ENCODE measurements at places on chromosomes 2 and 18. TPM values are rescaled to one million over a fixed set of nuclear protein-coding genes. Genes with fewer than 3 reads are reported as not detected.

DNA sequence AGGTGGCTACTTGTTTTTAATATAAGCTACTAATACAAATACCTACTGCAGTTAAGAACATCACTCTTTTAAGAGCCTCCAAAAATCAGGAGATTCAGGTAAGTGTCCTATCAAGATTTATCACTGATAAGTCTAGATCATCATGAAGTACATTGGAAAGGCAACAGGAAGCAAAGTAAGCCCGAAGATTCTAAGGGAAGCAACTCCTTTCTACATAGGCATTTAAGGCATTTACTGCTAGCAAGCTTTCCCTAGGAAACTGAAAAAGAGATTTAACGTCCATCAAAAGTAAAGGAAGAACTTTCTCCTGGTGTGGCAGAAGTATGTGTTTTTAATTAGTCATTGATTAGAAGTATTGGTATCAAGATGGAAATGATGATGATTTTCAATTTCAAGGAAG lies 3.7 kb downstream of the STK17B start:
- no peak for DNase-seq

DNA sequence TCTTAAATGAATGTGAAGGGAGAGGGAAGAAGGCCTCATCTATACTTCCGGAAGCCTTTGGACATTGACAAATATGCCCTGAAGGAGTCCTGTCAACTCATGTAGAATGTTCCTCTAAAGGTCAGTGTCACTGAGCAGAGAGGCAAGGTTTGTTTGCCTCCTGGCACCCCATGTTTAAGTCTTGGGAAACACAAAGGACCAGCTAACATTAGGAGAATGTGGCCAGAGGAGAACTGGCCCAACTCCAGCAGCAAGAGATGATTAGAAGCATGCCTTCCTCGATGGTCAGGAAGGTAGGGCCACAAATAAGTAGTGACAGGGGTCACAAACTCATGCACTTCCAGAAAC lies 5.7 kb downstream of the DYSF start:
- DNase-seq: no peak

DNA sequence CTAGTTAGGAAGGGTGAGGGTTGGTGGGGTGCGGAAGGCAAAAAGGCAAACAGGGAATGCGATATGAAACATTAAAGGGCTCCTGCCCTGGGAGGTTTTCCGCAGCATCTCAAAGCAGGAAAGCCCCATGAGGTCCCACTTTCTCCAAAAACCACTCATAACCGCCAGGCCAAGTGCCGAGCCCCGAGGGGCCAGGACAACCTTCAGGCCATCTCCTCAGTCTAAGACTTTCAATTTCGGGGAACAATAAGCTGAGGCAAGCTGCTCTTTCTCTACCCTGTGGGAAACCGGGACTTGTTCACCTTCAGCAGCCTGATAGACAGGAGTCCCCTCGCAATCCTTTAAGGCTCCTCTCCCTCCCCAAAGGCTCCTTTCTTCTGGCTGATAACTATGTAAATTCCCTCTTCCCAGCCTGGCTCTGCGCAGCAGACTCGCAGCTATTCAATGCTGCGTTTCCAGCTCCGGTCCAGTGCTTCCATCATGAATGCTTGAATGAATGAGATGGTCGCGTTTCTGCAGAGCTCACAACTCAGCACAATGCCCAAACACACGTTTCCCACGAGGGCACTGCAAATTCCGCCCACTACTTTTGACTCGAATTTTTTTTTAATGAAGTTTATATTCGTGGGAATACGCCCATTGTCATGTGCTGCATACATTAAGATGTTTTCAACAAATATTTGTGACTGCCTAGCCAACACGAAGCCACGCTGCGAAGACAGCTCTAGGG lies 1.4 kb downstream of the LAMA1 start:
- no peak for DNase-seq

PIEZO2 gene
- not detected for total RNA-seq

- DNase-seq: no peak
Measured at GRCh38 chr2:149015926-149016563, 22.5 kb upstream of the LYPD6B start.

- DNase-seq: no peak
Measured at GRCh38 chr2:55338268-55338667, 69.2 kb upstream of the MTIF2 start.

DNA sequence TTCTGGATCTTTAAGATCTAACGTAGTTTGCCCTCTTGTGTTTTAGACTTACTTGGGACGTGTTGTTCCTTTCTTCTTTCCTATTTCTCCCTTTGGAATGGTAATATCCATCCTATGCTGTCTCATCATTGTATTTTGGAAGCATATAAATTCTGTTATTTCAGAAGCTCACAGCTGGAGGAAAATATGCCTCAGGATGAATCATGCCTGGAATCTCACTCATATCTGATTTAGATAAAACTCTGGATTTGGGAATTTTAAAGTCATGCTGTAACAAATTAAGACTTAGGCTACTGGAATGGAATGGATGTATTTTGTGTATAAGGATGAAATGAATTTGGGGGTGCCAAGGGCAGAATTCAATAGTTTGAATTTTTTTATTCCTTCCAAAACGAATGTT lies 245.2 kb upstream of the GULP1 start:
- no peak for DNase-seq

GRCh38 chr2:235831755-235832154 lies 336.4 kb downstream of the GBX2 start:
- no peak for DNase-seq

PER2 gene
- 24.5 TPM for total RNA-seq

MC5R gene
- not detected for total RNA-seq

DNA sequence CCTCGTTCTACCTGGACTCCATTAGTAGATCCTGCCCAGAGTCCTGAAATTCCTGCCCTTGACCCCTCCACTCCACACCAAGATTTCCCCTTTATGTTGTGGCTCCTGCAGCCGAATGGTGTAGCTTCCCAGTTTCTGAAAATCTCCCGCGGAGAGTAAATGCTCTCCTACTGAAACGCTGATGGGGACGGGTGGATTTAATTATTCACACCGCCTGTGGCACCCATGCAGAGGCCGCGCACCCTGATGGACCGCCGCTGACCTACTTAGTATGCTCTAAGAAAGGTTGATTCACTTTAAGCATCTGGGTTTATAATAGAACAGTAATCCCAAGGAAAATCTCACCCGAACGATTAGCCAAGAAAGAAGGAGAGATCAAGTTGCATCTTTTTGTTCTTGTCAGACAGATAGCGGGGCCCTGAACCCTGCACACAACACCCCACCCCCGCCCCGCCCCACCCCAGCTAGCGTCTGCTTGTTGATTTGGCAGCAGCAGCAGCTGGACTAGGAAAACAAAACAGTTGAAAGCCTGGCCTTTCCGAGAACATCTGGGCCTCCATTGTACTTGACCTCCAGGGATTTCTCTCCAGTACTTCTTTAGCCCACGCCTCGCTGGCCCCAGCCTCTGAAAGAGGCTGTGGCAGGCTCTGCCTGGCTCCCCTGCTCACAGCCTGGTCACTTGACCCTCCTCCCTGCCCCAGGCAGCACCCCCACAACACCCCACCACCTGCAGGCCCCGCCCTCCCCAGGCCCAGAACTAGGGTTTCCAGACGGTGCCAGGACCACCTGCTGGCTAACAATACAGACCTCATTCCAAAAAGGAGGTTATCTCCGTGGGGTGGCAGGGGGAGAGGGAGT lies 53.6 kb downstream of the DPYSL5 start:
- DNase-seq: no peak

- DNase-seq: no peak
Measured at GRCh38 chr2:65666156-65666725, 233.8 kb upstream of the SPRED2 start.

DNA sequence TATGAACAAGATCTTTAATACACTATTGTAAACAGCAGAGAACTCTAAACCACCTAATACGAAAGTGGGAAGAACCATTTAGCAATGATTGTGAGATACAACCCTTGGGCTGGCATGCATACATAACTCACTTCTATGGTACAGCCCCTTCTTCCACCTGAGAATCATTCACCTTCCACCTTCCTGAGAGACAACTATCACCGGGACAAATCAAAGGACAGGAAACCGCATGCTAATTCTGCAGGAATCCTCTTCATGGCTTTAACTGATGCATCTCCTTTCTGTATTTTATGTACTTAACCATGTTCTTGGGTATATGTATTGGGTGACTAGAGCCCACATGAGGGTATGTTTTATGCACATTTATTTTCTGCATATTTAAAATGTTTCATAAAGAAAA lies 123.2 kb downstream of the TRABD2A start:
- DNase-seq: no peak

SPATS2L gene
- 8.6 TPM for total RNA-seq

TUBA4B gene
- total RNA-seq: not detected

GPAT2 gene
- not detected for total RNA-seq

TET3 gene
- total RNA-seq: 22.5 TPM

GRCh38 chr2:218895759-218896500 lies 15.3 kb downstream of the WNT10A start:
- DNase-seq: no peak

GRCh38 chr2:118183381-118183780 lies 95.1 kb downstream of the INSIG2 start:
- no peak for DNase-seq

DNA sequence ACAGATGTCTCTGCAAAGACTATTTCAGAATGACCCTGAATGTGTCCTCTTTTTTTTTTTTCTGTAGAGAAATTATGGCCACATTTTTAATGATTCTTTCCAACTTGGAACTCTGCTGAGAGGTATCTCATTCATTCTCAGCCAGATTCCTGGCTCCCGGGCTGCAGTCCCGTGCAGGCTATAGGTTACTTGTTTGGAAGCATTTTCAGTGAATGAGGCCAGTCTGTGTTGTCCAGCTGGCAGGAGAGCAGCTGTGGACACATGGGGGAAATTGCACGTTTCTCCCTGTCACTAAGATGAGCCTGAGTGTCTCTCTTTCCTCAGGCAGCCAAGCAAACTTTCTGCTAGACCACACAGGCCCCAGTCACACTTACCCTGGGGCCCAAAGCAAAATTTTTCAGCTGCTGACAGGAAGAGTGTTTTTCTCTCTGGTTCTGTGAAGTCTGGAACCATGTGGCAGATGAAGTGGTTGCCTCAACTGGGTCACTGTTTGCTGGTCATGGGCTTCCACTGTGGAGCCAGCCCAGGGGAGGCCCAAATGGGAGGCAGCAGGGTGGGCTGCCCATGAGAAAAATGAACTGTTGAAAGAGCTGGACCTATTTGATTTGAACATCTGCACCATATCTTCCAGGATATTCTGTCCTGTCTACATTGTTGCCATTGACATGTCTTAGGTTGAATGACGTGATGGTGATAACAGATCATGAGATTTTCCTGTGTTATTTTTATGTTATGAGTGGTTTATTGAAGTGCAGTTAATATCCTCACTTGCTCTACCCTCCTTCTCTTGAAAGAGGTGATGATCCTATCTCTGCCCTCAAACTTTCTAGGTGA lies 431.2 kb downstream of the LPIN1 start:
- peak; percentile 7 for DNase-seq

All from T-cell (primary cell).